ENCODE measurements at places on chromosomes 3 and 15. TPM values are rescaled to one million over a fixed set of nuclear protein-coding genes. Genes with fewer than 3 reads are reported as not detected.

DNA sequence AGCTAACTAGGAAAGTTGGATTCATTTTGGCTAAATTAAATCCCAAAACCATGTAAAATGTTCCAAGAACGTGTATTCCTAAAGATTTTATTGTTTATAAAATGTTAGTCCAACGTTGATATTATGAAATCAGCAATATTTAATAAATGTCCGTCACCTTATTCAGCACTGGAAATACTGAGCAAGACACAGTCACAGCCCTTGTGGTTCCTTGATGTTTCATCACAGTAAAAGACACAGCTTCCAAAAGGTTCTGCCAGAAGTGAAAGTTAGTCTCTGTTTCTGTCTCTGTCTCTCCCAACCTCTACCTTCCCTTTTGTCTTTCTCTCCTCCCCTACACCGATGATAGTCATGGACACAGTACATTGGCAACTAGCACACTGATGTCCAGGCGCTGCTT is 82.2 kb upstream of the BOC start:
- H3K4me3 ChIP-seq: no peak overlapping the region
- H3K36me3 ChIP-seq: no peaks in the 10 kb centered on the region
- no peaks in the 10 kb centered on the region for H3K27me3 ChIP-seq
- H3K4me1 ChIP-seq: peaks cover 5% of the 10 kb centered on the region

DNA sequence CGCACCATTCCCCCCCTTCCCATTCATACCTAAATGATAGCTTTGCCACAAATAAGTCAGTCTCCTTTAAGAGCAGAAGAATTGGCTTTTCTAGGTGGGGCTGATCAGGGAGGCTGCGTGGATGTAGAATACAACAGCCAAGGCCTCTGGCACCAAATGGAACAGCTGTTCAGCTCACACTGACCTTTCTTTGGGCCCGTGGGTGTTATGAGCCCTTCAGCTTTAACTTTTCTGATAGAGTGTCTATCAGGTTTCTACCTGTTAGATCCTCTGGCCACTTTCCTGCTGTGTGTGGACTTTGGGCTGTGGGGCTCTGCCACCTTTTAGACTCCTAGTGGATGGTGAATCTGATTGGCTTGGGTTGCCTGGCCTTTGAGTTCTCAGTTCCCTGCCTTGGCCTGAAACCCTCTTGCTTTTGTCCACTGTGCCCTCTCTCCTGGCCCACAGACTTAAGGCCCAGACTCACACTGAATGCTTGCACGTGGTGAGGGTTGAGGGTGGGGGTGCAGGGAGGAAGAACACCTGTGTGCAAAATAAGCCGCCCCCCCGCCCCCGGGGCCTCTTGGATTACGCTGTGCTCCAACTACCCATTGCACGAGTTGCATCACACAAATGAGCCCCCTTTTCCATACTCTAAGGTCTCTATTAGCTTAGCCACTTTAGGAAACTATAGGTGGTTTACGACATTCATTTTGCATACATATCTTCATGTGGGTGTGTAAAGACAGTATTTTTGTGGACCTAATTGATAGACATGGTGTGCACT is 1.3 kb upstream of the RFX7 start:
- no peaks in the 10 kb centered on the region for H3K36me3 ChIP-seq
- peak overlapping the region; percentile 90 for H3K27ac ChIP-seq
- peaks cover 2% of the 10 kb centered on the region for H3K27me3 ChIP-seq
- peak overlapping the region; percentile 89 for H3K4me3 ChIP-seq

- H3K27ac ChIP-seq: no peak overlapping the region
- no peak for DNase-seq
- no peak overlapping the region for H3K4me3 ChIP-seq
- H3K36me3 ChIP-seq: no peaks in the 10 kb centered on the region
- H3K27me3 ChIP-seq: no peaks in the 10 kb centered on the region
- no peaks in the 10 kb centered on the region for H3K4me1 ChIP-seq
Observed at GRCh38 chr3:76310089-76310488, 524.7 kb upstream of the ZNF717 start.

DNA sequence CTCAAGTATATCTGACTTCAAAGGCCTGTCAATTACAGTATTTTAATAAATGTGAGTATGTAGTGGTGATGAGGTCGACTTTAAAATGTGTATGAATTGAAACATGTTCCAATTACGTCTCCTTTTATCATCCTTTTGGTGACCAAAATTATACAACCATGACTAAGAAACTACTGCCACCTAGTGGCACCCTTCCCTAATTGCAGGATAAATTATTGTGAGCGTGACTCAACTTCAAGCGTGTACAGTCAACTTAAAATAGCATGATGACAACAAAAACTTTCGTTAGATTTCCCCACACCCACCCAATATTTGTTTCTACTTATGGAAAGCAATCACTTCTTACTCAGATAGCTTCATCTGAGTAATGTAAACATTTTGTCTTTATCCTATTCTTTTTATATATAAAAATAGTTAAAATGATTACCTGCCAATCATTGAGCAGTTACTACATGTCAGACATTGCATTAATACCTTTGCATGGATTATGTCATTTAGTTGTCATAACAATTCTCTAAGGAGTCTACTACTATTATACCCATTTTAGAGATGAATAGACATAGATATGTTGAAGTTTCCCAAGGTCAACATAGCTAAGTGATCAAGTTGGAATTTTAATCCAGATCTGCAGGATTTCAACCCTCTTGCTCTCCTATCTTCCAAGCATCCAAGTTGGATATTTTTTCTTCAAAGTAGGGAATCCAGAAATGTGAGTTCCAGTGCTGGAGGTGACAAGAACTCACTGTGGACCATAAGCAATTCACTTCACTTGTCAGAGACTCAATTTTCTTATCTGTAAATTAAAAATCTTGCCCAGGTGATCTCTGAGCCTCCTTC is 106.0 kb downstream of the MEX3B start:
- no peak overlapping the region for H3K27ac ChIP-seq
- no peaks in the 10 kb centered on the region for H3K36me3 ChIP-seq
- peaks cover 42% of the 10 kb centered on the region for H3K27me3 ChIP-seq
- no peak overlapping the region for H3K4me3 ChIP-seq
- H3K4me1 ChIP-seq: no peaks in the 10 kb centered on the region
- peak; percentile 2 for DNase-seq

- no peak overlapping the region for H3K4me3 ChIP-seq
- H3K4me1 ChIP-seq: no peaks in the 10 kb centered on the region
- peaks cover 29% of the 10 kb centered on the region for H3K27me3 ChIP-seq
- no peaks in the 10 kb centered on the region for H3K36me3 ChIP-seq
- H3K27ac ChIP-seq: no peak overlapping the region
- DNase-seq: no peak
Observed at GRCh38 chr3:12438318-12438717, 46.0 kb upstream of the TSEN2 start.

DNA sequence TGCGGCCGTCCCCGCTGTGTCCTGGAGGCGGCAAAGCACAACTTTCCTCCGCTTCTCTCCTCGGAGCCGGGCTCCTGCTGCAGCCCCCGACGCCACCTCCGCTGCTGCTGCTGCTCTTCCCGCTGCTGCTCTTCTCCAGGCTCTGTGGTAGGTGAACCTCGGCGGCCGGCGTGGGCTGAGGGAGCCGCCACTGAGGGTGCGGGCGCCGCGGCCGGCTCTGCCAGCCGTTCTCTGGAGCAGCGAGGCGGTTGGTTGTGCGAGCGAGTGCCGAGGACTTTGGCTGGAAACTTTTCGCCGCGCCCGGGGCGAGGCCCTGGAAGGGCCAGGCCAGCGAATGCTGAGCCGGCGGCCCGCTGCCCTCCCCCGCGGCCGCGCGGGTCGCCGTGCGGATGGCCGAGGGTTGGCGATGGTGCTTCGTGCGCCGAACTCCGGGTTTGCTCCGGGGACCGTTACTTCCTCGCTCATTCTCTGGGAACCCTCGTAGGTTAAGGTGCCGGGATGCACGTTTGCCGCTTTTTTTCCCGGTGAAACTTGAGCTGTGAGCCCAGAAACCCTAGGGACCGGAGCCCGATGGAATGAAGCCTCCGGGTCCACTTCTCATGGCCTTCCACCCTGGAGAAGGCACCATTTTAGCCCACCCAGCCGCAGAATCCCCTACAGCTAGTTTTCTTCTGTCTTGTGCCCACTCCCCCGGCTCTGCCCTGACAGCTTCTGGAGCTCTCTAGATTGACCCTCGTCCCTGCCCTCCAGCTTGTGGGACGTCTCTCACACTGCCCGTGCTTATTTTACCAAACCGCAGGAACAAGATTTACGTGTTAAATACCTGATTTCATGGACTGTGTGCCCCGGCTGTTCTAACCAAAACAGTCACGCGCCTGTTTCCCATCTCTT is 660 bp downstream of the NECTIN3 start:
- peak overlapping the region; percentile 82 for H3K27ac ChIP-seq
- H3K27me3 ChIP-seq: peaks cover 55% of the 10 kb centered on the region
- H3K4me1 ChIP-seq: peaks cover 29% of the 10 kb centered on the region
- DNase-seq: peak; percentile 54

GRCh38 chr3:100875239-100875638 is 118.0 kb downstream of the ABI3BP start:
- no peaks in the 10 kb centered on the region for H3K36me3 ChIP-seq
- H3K4me3 ChIP-seq: no peak overlapping the region
- peaks cover 15% of the 10 kb centered on the region for H3K27me3 ChIP-seq
- H3K27ac ChIP-seq: no peak overlapping the region
- no peak for DNase-seq

DNA sequence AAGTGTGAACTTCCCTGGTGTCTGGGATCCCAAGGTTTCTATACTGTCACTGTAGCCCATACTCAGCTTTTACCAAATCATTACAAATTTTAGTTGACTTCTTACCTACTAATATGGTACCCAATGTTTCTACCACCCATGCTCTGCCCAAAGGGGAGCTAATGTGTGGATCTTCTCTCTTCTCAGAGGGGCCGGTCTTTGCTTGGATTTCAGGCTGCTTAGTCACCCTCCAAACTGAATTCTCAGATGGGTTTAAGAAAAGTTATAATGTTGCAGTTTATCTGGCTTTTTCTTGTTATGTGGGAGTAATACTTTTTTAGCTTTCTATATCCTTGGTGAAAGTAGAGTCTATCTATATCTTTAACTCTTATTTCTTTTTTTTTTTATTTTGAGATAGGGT is 67.1 kb upstream of the AKAP13 start:
- H3K27ac ChIP-seq: no peak overlapping the region
- DNase-seq: no peak
- peaks cover 61% of the 10 kb centered on the region for H3K4me1 ChIP-seq

GRCh38 chr15:27686369-27686768 is 412.7 kb downstream of the OCA2 start:
- no peaks in the 10 kb centered on the region for H3K27me3 ChIP-seq
- H3K4me3 ChIP-seq: no peak overlapping the region
- no peak for DNase-seq

DNA sequence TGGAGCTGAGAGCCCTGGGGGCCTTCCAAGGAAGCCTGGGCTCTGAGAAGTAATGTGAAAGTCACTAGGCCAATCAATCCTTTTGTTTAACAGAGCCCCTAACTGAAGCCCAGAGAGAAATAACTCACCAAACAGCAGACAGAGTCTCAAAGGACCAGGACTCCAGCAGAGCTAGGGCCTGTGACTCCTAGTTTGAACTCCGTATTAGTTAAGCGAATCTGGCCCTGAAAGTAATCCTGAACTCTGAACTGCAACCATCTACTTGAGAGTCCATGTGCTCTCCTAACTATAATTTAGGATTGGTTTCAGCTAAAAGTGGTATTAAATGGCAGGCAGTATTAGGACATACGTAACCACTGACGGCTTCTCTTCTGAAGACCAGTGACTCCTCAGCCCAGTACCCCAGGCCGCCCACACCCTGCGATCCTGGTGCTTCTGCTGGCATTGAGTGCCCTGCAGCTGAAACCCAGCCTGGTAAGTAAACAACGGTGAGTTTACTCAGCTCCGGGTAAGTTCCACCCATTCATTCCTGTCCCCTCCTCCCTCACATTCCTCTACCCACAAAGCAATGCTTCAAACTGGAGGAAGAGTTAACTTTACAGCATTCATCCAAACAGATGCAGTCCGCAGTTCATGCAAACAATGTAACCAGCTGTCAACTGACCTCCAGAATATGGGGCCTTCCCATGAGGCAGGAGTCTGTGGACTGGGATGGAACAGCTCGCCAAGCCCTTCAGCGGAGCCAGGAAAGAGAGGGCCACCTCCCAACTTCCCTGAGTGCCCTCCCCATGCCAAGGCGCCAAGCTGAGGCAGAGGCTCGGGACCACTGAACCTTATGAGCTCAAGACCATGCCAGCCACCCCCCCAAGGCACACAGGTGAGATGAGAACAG is 7.3 kb downstream of the MYO5C start:
- H3K36me3 ChIP-seq: no peaks in the 10 kb centered on the region
- no peak overlapping the region for H3K4me3 ChIP-seq
- H3K27me3 ChIP-seq: peaks cover 14% of the 10 kb centered on the region
- H3K4me1 ChIP-seq: peaks cover 19% of the 10 kb centered on the region
- DNase-seq: no peak

DNA sequence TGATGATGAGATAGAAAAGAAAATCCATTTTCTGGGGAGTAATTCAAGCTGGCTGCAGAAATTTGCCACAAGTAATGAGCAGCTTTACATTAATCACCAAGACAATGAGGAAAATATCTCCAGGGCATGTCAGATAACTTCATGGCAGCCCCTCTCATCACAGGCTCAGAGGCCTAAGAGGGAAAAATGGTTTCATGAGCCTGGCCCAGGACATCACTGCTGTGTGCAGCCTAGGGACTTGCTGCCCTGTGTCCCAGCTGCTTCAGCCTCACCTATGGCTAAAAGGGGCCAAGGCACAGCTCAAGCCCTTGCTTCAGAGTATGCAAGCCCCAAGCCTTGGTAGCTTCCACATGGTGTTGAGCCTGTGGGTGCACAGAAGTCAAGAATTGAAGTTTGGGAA is 161.7 kb downstream of the OPA1 start:
- peaks cover 12% of the 10 kb centered on the region for H3K27me3 ChIP-seq
- no peaks in the 10 kb centered on the region for H3K4me1 ChIP-seq
- DNase-seq: no peak

DNA sequence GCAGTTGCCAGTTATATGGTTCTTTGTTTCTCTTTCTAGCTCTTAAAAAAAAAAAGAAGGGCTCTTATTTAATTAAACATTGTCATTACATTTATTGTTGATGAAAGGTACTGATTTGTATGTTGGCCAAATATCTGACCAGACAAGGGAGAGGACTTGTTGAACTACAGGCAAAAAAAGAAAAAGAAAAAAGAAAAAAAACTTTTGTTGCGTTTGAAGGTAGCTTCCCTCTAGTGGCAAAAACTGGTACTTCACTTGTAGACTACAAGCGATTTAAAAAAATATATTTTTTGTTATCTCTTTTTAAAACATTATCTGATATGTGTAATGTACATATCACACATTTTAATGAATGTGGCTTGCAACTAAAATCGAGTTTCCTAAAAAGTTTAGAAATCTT is 280.6 kb downstream of the ROBO2 start:
- no peak overlapping the region for H3K4me3 ChIP-seq
- no peak overlapping the region for H3K27ac ChIP-seq
- DNase-seq: no peak

DNA sequence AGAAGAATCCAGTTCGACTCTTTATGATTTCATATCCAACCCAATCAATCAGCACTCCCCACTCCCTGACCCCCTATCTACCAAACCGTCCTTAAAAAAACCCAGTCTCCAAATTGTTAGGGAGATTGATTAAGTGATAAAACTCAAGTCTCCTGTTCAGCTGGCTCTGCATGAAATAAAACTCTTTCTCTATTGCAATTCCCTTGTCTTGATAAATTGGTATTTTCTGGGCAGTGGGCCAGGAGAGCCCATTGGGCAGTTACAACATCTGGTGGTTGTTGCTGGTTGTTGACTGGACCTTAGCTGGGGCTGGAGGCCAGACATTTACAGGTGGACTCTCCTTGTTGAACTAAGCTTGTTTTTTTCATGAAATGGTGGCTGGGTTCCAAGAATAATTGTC is 642.3 kb downstream of the ROBO2 start:
- no peak for DNase-seq
- peaks cover 4% of the 10 kb centered on the region for H3K36me3 ChIP-seq
- H3K4me1 ChIP-seq: no peaks in the 10 kb centered on the region

Gene GP9
- not detected for total RNA-seq

Gene ITPKA
- 12.9 TPM for total RNA-seq
